Liver (tissue), 10 donors: ENCODE measurements at places on chromosomes 4 and X. TPM values are rescaled to one million over a fixed set of nuclear protein-coding genes. Genes with fewer than 3 reads are reported as not detected.
A peak's percentile ranks its signal among the peaks of the same experiment; 100 is the strongest.

- no peaks in the 10 kb centered on the region for H3K36me3 ChIP-seq
- H3K27me3 ChIP-seq: no peaks in the 10 kb centered on the region
- DNase-seq: no peak
- no peak overlapping the region for H3K27ac ChIP-seq
Observed at GRCh38 chr4:5478697-5479096, 229.7 kb downstream of the EVC2 start.

- H3K4me1 ChIP-seq: peaks cover 20% of the 10 kb centered on the region
- H3K4me3 ChIP-seq: no peak overlapping the region
- DNase-seq: no peak
- H3K27ac ChIP-seq: no peak overlapping the region
- H3K36me3 ChIP-seq: no peaks in the 10 kb centered on the region
Observed at GRCh38 chrX:137425986-137426385, 139.9 kb upstream of the ZIC3 start.

The PARM1 gene
- 2.2 TPM for total RNA-seq

- no peak overlapping the region for H3K4me3 ChIP-seq
- H3K36me3 ChIP-seq: no peaks in the 10 kb centered on the region
- no peaks in the 10 kb centered on the region for H3K4me1 ChIP-seq
- no peak for DNase-seq
- no peaks in the 10 kb centered on the region for H3K27me3 ChIP-seq
- H3K27ac ChIP-seq: no peak overlapping the region
Observed at GRCh38 chrX:133053861-133054598, 42.9 kb downstream of the USP26 start.

The ZNF732 gene
- total RNA-seq: not detected

DNA sequence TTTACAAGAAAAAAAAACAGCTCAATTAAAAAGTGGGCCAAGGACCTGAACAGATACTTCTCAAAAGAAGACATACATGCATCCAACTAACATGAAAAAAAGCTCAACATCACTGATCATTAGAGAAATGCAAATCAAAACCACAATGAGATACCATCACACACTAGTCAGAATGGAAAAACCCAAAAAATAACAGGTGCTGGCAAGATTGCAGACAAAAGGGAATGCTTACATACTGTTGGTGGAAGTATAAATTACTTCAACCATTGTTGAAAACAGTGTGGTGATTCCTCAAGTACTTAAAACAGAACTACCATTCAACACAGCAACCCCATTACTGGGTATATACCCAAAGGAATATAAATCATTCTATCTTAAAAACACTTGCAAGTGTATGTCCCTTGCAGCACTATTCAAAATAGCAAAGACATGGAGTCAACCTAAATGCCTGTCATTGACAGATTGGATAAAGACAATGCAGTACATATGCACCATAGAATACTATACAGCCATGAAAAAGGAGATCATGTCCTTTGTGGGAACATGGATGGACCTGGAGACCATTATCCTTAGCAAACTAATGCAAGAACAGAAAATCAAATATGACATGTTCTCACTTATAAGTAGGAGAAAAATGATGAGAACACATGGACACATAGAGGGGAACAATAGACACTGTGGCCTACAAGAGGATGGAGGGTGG is 97.6 kb downstream of the RAB28 start:
- H3K27ac ChIP-seq: no peak overlapping the region
- no peaks in the 10 kb centered on the region for H3K36me3 ChIP-seq
- DNase-seq: no peak
- H3K27me3 ChIP-seq: no peaks in the 10 kb centered on the region
- no peaks in the 10 kb centered on the region for H3K4me1 ChIP-seq
- no peak overlapping the region for H3K4me3 ChIP-seq

- H3K4me1 ChIP-seq: peaks cover 5% of the 10 kb centered on the region
- no peaks in the 10 kb centered on the region for H3K36me3 ChIP-seq
- no peak overlapping the region for H3K4me3 ChIP-seq
- H3K27ac ChIP-seq: no peak overlapping the region
- no peaks in the 10 kb centered on the region for H3K27me3 ChIP-seq
Observed at GRCh38 chrX:130071611-130072344, 38.5 kb downstream of the ELF4 start.

DNA sequence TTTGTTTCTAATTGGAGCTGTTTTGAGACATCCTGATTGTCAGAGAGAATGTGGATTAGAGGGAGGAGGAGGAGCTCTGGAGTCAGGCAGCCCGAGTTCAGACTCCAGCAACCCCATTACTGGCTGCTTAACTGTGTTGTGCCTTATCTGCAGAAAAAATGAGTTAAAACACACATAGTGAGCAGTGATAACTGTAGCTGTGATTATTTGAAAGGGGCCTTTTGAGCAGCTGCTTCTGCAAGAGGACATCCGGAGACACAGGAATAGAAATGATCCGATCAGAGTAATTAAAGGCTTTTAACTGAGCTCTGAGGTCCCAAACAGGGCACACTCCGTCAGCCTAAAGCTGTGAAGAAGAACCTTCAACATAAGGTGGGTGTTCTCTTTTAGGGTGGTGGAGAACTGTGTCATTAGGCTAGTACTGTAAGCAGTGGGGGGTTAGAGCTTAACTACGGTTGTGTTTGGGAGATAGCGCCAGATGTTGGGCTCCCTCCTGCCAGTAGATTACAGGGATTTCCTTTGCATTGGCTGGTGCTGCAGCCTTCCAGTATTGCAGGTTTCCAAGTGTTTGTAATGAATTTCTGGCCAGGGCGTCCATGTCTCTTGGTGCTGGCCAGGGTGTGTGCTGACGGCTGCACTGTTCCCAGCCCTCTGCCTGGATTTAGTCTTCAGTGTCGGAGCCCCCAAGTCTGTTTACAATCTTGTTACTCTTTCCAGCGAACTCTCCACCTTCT is 24.3 kb downstream of the ADD1 start:
- peaks cover 52% of the 10 kb centered on the region for H3K4me1 ChIP-seq
- H3K27ac ChIP-seq: peak overlapping the region; percentile 80
- no peak for DNase-seq
- no peaks in the 10 kb centered on the region for H3K36me3 ChIP-seq

DNA sequence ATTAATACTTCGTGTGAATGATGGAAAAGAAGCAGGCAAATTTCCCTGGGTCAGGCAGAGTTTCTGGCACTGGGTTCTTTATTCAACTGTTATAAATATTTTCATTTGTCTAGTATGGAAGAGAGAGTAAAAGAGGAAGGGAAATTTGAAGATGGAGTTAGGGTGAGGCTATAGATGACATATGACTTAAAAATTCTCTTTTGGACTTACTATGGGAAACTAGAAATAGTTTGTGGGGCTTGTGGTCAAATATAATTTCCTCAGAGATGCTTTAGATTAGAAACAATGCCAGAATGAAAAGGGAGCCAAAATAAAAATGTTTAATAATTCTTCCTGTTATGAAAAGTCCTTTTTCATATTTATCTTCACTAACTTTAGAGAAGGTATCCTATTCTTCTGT is 103.2 kb downstream of the GC start:
- H3K27ac ChIP-seq: no peak overlapping the region
- H3K27me3 ChIP-seq: no peaks in the 10 kb centered on the region
- H3K36me3 ChIP-seq: no peaks in the 10 kb centered on the region
- no peak for DNase-seq
- no peak overlapping the region for H3K4me3 ChIP-seq

GRCh38 chr4:8697826-8698225 is 105.3 kb downstream of the CPZ start:
- no peak overlapping the region for H3K4me3 ChIP-seq
- no peaks in the 10 kb centered on the region for H3K36me3 ChIP-seq
- no peak for DNase-seq
- peaks cover 4% of the 10 kb centered on the region for H3K27me3 ChIP-seq
- no peaks in the 10 kb centered on the region for H3K4me1 ChIP-seq

DNA sequence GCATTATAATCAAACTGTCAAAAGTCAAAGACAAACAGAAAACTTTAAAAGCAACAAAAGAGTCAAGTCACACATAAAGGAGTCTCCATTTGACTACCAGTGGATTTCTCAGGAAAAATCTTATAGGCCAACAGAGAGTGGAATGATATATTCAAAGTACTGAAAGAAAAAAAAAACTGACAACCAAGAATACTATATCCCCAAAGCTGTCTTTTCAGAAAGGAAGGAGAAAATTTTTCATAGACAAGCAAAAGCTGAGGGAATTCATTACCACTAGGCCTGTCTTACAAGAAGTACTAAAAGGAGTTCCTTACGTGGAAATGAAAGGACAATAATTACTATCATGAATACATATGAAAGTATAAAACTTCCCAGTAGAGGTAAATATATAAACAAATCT is 39.0 kb downstream of the SLC10A7 start:
- H3K36me3 ChIP-seq: no peaks in the 10 kb centered on the region
- no peaks in the 10 kb centered on the region for H3K4me1 ChIP-seq
- no peaks in the 10 kb centered on the region for H3K27me3 ChIP-seq
- DNase-seq: no peak
- H3K27ac ChIP-seq: no peak overlapping the region
- H3K4me3 ChIP-seq: no peak overlapping the region

The TAF7L gene
- 0.33 TPM for total RNA-seq
